CD14-positive monocyte (primary cell): ENCODE measurements at places on chromosomes 7 and 10. TPM values are rescaled to one million over a fixed set of nuclear protein-coding genes. Genes with fewer than 3 reads are reported as not detected.

Gene ACHE
- not detected for polyA plus RNA-seq

Gene ADCYAP1R1
- polyA plus RNA-seq = not detected

Gene TAS2R4
- polyA plus RNA-seq = not detected

Gene FBXO24
- 0.75 and 1.2 TPM in 2 replicates for polyA plus RNA-seq

Gene GRID2IP
- not detected in 2 replicates for polyA plus RNA-seq

Gene HOXA11
- polyA plus RNA-seq = not detected

DNA sequence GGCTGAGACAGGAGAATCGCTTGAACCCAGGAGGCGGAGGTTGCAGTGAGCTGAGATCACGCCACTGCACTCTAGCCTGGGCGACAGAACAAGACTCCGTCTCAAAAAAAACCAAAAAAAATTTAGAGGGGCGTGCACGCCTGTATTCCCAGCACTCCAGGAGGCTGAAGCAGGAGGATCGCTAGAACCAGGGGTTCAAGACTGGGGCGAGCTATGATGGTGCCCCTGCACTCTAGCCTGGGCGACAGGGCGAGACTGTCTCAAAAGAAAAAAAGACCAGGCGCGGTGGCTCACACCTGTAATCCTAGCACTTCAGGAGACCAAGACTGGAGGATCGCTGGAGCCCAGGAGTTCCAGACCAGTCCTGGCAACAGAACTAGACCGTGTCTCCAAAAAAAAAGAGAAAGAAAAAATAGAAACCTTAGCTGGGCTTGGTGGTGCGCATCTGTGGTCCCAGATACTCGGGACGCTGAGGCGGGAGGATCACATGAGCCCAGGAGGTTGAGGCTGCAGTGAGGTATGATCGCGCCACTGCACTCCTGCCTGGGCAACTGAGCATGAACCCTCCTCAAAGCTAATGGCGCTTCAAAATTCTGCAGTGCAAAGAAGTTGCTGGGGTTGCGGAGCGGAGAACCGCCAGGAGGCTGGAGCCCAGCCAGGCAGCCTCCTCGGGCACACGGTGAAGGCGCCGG lies 382 bp upstream of the MBLAC1 start:
- no peaks in the 10 kb centered on the region for H3K27me3 ChIP-seq
- peaks cover 44% of the 10 kb centered on the region for H3K4me1 ChIP-seq
- peak overlapping the region; percentile 87 for H3K4me3 ChIP-seq
- no peak for DNase-seq
- H3K36me3 ChIP-seq = no peaks in the 10 kb centered on the region
- peak overlapping the region; percentile 92 for H3K27ac ChIP-seq

- H3K4me3 ChIP-seq = no peak overlapping the region
- no peak overlapping the region for H3K27ac ChIP-seq
- no peak for DNase-seq
- H3K36me3 ChIP-seq = no peaks in the 10 kb centered on the region
- H3K27me3 ChIP-seq = no peaks in the 10 kb centered on the region
- H3K4me1 ChIP-seq = no peaks in the 10 kb centered on the region
Measured at GRCh38 chr7:138746073-138746472, 44.9 kb upstream of the SVOPL start.

- peaks cover 7% of the 10 kb centered on the region for H3K36me3 ChIP-seq
- H3K4me3 ChIP-seq = no peak overlapping the region
- no peak for DNase-seq
- no peak overlapping the region for H3K27ac ChIP-seq
- no peaks in the 10 kb centered on the region for H3K27me3 ChIP-seq
Measured at GRCh38 chr10:132548106-132548823, 10.7 kb downstream of the INPP5A start.

GRCh38 chr7:43769281-43769680 lies 10.8 kb downstream of the BLVRA start:
- no peak overlapping the region for H3K4me3 ChIP-seq
- H3K27ac ChIP-seq = peak overlapping the region; percentile 49
- peaks cover 21% of the 10 kb centered on the region for H3K36me3 ChIP-seq
- peak; percentile 34 for DNase-seq
- peaks cover 38% of the 10 kb centered on the region for H3K4me1 ChIP-seq
